AML-193 (cell line): ENCODE measurements at places on chromosomes 3 and 15.

- DNase-seq: no peak
Observed at GRCh38 chr3:173591401-173591800, 193.9 kb downstream of the NLGN1 start.

DNA sequence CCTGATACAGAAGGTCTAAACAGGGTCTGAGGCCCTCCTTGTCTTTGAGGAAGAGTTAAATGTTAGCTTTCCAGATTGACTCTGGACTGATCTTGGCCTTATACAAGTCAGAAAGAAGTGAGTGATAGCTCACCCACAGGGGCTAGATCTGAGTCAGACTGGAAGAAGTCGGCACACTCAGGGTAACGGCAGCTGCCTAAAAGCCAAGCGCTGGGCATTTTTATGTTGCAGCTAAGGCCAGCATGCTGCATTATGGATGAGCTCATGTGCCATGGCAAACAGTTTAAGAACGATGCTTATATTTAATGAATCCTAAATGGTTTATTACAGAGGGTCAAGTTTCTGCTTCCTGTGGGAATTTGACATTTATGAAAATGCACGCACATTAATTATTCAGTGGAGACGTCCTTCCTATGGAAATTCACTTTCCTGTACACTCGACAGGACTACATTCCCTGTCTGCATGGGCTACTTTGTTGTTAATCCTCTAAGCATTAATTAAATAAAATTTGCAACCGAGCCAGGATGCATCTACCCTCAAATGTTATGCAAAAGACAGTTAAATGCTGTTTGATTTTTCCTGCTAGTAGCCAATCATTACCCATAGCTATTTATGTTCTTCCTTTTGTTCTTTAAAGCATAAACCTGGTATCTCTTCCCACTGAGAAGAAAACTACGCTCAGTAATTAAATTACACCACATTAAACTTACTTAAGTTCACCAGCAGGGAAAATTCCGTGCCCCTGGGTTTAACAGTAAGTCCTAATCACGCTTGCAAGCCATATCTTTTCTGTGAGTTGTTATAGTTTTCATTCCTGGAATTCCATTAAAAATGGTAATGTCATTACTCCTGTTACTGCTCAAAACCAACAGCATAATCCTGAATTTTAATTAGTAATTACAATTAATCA lies 762.7 kb upstream of the CFAP20DC start:
- DNase-seq: no peak

DNA sequence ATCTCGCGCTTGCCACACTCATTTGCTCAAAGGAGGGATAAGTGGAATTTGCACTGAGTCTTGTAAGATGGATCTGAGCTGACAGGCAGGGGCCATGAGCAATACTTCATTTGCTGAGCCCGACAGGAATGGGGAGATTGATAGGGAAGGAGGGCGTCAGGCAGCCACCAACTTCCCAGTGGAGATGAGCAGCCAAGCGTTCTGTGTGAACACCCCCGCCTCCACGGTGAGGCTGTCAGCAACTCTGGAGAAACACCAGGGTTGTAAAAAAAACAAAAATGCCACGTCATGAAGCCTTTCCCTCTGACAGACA lies 36.8 kb downstream of the TLE3 start:
- no peak for DNase-seq

GRCh38 chr3:160280836-160281235 lies 55.6 kb downstream of the C3orf80 start:
- no peak for DNase-seq

- peak; percentile 67 for DNase-seq
Observed at GRCh38 chr3:160163229-160163878, 61.9 kb upstream of the C3orf80 start.

DNA sequence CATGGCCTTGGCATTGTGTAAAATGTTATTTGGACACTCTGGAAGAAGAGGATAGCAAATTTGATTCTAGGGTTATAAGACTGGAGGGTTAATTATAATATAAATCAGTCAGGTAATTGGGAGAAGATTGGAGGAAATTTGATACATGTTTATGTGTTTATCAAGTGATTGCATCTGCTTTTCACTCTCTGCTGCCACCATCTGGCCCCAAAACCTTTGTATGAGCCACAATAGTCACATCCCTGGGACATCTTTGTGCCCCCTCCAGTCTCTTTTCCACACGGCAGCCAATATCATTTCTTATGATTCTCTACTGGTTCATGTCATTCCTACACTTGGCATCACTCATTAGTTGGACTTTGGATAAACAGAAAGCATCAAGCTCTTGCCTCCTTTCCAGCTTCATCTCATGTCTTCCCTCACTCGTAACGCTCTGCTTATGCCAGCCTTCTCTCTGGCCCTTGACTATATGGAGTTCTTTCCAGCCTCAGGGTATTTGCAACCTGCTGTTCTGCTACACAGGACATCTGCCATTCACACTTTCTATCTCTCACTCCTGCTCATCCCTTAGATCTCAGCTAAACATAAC lies 602.3 kb upstream of the SUCLG2 start:
- no peak for DNase-seq

DNA sequence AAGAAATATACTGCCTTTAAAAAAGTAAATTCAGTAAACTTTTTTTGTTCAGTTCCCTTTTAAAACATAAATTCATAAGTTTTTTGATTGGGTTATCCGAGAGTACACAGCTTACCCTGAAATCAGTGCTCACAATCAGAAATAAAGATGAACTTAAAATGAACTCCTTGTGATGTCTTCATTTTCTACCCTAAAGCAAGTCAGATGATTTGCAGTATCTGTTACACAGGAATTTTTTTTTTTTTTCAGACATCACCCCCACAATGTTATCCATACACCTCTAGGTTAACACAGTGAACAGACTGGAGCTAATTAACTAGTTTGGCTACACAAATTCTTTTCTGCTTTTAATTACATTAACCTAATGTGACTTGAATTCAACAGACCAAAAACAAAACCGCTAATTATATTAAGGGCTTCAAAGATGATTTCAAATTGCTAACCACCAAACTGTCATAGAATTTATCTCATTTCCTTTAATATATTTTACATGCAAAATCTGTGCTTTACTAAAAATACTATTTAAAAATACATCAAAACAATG lies 1042.0 kb downstream of the ROBO1 start:
- no peak for DNase-seq

DNA sequence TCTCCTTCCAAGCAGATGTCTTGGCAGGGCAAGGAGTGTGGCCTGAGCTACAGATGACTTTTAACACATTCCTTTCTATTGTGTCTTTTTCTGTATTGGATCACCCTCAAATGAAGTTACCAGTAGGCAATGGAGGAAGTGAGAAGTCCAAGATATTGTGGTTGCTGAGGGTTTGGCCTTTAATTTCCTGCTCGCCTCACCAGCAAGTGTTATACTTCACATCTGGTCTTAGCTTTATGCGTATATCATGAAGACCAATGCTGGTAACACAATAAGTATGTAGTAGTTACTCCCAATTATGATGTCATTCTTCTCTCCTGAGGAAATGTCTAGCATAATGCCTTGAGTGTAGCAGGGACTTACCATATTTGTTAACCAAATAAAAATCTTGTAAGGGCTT lies 179.9 kb downstream of the ZIC1 start:
- no peak for DNase-seq

- DNase-seq: no peak
Observed at GRCh38 chr3:121493431-121493830, 52.4 kb downstream of the POLQ start.

GRCh38 chr15:89978914-89979313 lies 22.2 kb upstream of the ZNF710 start:
- DNase-seq: no peak

DNA sequence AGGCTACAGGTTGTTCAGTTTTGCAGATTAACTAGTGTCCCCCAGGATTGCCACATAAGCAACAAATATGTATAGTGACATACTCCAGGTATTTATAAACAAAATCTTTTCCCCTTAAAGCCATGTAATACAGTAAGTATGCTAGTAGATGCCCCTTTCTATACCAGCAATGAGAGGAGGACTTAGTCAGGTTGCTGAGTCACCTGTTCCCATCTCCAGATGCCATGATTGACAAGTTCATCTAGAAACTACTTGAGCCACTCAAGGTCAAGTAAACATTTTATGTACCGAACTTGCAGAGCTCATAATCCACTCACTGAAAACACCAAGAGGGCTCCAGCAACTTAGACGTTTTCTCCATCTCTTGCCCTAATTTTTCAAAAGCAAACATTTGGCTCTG lies 18.2 kb downstream of the SLC9A9 start:
- no peak for DNase-seq

DNA sequence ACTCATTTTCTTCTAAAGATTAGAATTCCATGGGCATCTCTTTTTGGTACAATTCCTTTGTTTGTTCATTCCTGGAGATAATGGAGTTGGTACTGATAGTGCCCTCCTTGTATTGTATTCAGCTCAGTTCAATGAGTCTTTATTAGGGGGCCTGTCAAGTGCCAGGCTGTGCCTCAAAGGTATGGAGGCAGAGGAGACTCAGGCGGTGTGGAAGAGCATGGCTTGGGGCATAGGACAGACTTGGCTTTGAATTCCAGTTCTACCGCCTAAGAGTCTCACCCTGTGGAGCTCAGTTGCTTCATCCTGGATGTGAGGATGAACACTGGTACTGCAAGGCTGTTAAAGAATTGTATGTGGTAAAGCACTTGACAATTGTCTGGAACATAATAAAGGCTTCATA lies 196.6 kb upstream of the IL12A start:
- no peak for DNase-seq

DNA sequence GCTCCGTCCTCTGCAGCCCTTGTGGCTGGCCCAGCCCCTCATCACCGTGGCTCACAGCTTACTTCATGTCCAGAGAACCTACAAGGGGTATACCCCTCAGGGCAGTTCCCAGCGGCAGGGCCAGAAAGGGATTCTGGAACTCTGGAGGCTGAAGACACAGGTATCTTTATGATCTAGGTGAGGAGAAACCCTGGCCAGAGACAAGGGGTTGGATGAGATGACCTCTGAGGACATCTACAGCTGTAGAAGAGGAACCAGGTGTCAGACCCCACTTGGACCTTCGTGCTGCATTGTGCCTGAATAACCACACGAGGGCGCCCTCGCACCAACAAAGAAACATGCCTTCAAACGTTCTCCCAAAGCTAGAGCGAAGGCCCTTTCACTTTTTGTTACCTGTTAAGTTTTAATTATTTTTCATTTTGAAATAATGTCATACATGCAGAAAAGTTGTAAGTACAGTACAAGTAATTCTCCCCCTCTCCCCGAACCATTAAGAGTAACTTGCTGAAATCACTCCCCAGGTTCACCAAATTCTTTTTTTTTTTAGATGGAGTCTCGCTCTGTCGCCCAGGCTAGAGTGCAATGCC lies 118.7 kb upstream of the SMAD3 start:
- peak; percentile 63 for DNase-seq

GRCh38 chr15:38536201-38536676 lies 28.4 kb downstream of the RASGRP1 start:
- no peak for DNase-seq

- DNase-seq: no peak
Observed at GRCh38 chr3:10557781-10558373, 52.5 kb upstream of the ATP2B2 start.

DNA sequence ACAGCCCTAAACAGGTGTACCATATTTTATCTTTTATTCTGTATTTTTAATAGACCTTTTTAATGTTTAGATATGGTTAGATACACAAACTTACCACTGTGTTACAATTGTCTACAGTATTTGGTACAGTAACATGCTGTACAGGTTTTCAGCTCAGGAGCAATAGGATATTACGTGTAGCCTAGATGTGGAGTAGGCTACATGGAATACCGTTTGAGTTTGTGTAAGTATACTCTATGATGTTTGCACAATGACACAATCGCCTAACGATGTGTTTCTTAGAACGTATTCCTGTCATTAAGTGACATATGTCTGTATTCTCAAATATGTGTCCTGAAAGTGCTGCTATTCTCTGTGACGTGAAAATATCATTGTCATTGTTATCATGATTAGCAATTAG lies 62.6 kb downstream of the MFSD1 start:
- DNase-seq: no peak

DNA sequence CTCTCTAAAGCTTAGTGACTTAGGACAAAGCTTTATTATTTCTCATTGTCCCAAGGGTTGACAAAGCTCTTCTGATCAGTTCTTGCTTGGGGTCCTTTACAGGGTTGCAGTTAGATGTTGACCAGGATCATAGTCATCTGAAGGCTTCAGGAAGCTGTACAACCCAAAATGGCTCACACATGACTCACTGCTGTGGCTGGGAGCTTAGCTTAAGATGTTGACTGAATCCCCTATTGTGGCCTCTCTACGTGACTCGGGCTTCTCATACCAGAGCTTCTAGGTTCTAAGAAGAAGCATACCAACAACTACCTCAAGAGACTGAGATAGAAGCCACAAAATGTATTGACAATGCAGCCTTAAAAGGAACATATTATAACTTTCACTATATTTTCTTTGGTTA lies 569.6 kb upstream of the ROBO2 start:
- DNase-seq: no peak

DNA sequence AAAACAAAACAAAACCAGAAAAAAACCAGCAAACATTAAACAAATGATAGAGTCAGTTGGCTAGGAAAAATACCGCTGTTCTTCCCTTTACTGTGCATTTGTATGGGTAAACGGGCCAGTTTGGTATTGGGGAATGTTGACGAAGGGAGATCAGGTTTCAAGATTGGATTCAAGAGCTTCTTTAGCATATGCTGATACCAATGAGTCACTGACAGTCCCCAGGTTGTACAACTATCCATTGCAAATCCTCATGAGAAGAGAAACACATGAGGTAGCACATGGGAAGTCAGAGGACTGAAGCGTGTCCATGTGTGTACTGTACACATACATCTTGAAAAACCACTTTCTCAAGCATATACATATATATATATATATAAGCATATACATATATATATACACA lies 25.6 kb downstream of the TIGIT start:
- DNase-seq: no peak

DNA sequence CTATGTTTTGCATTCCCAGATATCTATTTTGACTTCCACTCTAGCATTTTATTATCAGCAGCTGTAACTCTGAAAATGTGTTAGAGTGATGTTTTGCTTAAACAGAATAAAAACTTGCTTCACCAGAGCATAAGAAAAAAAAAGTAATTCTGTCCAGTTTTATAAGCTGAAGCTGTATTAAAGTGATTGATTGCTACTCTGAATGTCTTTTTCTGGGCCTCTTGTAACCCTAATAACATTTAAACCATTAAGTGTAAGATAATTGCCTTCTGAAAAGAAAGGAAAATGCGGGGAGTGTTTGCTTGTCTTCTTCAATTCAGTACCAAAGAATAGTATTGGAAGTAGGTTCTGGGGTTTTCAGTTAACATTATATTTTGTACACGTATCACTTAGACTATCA lies 57.9 kb upstream of the UBE2E1 start:
- DNase-seq: no peak
